CD14-positive monocyte (primary cell): ENCODE measurements at places on chromosomes 12 and 14.

- DNase-seq: no peak
- H3K27me3 ChIP-seq: no peaks in the 10 kb centered on the region
Observed at GRCh38 chr12:75041472-75041871, 168.2 kb downstream of the KCNC2 start.

- no peak for DNase-seq
- no peaks in the 10 kb centered on the region for H3K27me3 ChIP-seq
- no peak overlapping the region for H3K27ac ChIP-seq
- peaks cover 9% of the 10 kb centered on the region for H3K36me3 ChIP-seq
Observed at GRCh38 chr14:100388103-100389054, 65.2 kb downstream of the SLC25A47 start.

GRCh38 chr12:125092872-125093680 lies 27.8 kb downstream of the AACS start:
- H3K4me3 ChIP-seq: no peak overlapping the region
- no peak overlapping the region for H3K27ac ChIP-seq
- H3K36me3 ChIP-seq: peaks cover 26% of the 10 kb centered on the region
- no peaks in the 10 kb centered on the region for H3K27me3 ChIP-seq

DNA sequence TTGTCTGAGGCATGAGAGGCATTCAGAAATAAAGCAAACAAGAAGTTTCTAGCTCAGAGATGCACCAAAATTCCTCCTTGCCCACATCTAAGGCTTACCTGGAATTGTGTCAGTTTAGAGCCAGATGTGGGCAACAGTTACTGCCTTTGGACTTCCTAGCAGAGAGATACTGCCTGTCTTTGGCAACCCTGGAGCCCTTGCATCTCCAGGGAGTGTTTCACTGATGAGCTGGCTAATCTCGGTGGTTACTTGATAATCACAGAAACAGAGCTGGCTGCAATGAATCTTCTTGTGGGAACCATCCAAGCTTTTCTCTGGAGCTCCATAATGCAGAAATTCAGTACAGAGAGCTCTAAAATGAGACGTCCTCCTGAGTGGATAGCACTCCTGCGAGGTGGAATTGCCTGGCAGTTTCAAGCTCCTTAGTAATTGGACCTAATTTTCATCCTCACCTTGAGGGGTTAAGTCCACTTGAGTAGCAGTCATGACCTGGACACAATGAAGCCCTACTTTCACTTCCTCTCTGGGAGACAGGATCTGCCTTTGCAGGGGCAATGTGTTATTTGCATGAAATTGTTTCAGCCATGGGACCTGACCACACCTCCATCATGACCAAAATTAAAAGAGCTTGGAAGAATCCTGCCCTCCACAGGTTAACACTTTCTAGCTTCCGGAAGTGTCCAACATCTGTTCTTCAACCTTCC lies 108.8 kb upstream of the ARHGAP5 start:
- no peak overlapping the region for H3K27ac ChIP-seq
- no peaks in the 10 kb centered on the region for H3K27me3 ChIP-seq
- no peaks in the 10 kb centered on the region for H3K36me3 ChIP-seq
- H3K4me3 ChIP-seq: no peak overlapping the region

DNA sequence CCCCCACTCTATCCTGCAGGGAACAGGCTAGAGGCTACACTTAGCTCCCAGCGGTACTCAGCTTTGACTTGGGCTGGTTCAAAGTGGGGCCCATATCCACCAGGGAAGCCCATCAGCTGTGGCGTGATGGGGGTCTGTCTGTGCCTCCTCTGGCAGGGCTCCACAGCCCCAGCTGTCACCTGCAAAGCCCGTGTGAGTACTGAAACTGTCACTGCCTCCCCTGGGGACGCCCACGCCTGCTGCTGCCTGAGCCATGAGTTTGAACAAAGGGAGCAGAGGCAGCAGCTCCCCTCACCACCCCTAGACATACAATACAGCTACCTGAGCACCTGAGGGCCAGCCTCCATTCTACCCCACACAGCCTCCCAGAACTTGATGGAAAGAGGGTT lies 5.0 kb downstream of the REM2 start:
- H3K4me1 ChIP-seq: peaks cover 12% of the 10 kb centered on the region
- peaks cover 6% of the 10 kb centered on the region for H3K36me3 ChIP-seq
- H3K27me3 ChIP-seq: no peaks in the 10 kb centered on the region
